Metanephros (tissue), 2 donors: ENCODE measurements at places on chromosomes 3 and 15. TPM values are rescaled to one million over a fixed set of nuclear protein-coding genes. Genes with fewer than 3 reads are reported as not detected.

The ASB14 gene
- 0.12 TPM for total RNA-seq

The TSEN2 gene
- total RNA-seq = 24.3 TPM

The DAZL gene
- not detected for total RNA-seq

The ZKSCAN7 gene
- 16.3 TPM for total RNA-seq

The CYP8B1 gene
- total RNA-seq = 0.35 TPM

The PXYLP1 gene
- 24.4 TPM for total RNA-seq

The MEGF11 gene
- 1.8 TPM for total RNA-seq

The GPR176 gene
- 14.4 TPM for total RNA-seq

The SPCS1 gene
- total RNA-seq = 57.9 TPM

The GPR149 gene
- total RNA-seq = not detected

The PLA1A gene
- total RNA-seq = 3.9 TPM

The TLR9 gene
- not detected for total RNA-seq

The WHAMM gene
- 6.8 TPM for total RNA-seq

The TIMP4 gene
- total RNA-seq = 2.0 TPM

The TGM5 gene
- total RNA-seq = not detected

The FSTL1 gene
- total RNA-seq = 397 TPM

The MST1R gene
- total RNA-seq = 2.0 TPM

The TRAT1 gene
- total RNA-seq = 0.12 TPM

The NRG4 gene
- total RNA-seq = 2.5 TPM

The SKIL gene
- total RNA-seq = 73.5 TPM

The TIGIT gene
- 1.5 TPM for total RNA-seq

The CCDC71 gene
- total RNA-seq = 20.4 TPM

The PCOLCE2 gene
- total RNA-seq = 6.0 TPM

The VGLL3 gene
- 7.5 TPM for total RNA-seq

The WDR93 gene
- 1.6 TPM for total RNA-seq

The ITIH3 gene
- total RNA-seq = 8.6 TPM

The NAALADL2 gene
- total RNA-seq = 37.1 TPM
